Smooth muscle cell of the brain vasculature (primary cell): ENCODE measurements at places on chromosomes 2 and 18.
A peak's percentile ranks its signal among the peaks of the same experiment; 100 is the strongest.

DNA sequence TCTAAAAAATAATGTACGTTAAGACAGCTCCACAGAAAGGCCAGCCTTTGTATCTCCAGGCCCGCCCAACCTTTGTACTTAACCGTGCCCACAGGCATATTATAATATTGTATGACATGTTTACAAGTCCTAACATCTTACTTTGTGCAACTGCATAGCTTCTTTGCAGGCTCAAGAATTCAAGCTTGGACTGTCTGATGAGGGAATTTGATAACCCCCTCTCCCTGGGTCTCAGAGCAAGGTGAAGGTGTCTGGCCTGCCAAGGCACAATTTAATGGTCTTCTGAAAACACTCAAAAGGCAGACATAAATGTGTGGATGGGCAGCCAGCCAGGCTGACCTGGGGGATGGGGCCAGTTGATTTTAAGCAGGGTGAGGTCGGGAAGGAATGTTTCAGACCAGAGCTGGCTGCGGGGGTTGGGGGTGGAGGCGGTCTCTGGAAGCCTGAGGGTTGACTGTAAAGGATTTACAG, 732.7 kb upstream of the FANCL start:
- DNase-seq, result no peak

DNA sequence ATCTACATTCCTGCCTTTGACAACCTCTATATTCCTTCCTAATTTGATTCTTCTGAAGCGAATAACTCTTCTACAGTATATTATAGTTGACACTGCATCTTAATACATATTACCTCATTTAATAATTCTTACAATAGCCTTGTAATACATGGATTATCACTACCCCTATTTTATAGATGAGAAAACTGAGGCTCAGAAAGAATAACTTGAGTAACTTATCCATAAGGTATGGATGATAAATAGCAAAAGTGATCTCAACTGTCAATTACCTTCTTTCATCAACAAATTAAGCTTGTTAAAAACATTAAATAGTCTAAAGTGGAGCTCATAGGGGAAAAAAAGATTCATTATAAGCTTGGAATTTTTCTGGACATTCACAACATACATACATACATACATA, 4.6 kb downstream of the VPS54 start:
- no peak for DNase-seq

DNA sequence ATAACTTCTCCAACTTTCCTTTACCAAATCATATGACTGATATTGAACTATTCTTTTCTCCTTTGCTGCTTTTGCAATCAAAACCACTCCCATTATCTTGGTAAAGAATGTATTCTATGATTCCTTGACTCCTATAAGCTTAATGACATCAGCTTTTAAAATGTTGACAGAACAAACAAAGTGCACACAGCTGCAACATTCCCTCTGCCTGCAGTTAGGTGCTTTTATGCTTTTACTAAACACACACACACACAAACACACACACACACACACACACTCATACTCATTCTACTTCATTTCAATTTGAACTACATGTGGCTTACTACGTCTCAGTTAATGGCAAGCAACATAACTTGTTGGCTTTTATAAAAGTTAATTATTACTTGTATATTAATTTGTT, 946.6 kb downstream of the DPP10 start:
- no peak for DNase-seq

DNA sequence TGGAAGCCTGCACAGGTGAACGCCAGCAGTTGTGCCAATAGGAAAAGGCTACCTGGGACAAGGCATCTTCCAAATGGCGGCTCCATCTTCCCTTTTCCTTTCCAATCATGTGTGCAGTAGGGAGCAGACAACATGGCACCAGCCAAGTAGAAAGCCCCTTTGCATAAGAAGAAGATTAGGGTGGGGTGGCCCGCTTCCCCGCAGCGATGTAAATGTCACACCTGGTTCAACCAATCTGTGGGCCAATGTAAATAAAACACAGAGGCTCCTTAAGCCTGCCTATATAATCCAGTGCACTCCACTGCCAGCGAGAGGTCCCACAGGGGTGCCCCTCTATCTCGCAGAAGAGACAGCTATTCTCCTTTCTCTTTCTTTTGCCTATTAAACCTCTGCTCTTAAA, 468.4 kb upstream of the CRIM1 start:
- DNase-seq, result no peak

- DNase-seq, result no peak
Measured at GRCh38 chr2:96304606-96305005, 740 bp downstream of the SNRNP200 start.

- DNase-seq, result no peak
Measured at GRCh38 chr2:20999906-21000645, 43.8 kb downstream of the APOB start.

DNA sequence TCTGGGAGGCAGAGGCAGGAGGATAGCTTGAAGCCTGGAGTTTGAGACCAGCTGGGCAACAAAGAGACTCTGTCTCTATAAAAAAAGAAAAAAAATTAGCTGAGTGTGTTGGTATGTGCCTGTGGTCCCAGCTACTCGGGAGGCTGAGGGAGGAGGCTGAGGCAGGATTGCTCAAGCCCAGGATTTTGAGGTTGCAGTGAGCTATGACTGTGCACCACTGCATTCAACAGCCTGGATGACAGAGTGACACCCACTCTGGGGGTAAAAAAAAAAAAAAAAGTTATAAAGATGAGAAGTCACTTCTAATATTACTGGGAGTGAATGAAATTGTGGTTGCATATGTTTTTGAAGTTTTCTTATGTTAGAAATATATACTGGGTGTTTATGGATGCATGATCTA, 71.6 kb downstream of the C2orf74 start:
- DNase-seq, result no peak

DNA sequence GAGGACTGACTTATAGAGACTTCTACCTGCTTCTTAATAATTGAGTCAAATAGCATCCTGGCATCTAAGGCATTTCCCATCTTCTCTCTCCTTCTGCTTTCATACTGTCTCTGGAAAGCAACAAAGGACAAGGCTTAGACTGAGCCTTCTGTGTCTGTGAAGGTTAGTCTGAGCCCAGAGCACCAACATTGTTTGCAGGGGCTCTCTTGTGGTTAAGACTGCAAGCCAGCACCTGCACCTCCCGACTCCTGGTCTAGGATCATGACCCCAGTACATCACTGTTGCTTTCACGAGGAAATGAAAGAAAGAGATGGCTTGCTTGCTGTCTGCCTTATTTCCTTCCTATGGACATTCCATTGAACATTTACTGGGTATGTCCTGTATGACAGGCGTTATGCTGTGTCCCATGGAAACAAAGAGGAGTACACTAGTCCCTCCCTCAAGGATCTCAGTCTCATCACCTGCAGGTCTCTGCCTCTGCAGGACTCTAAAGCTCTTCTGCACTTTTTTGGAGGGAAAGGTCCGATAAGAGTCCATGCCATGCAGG, 315.8 kb upstream of the EPAS1 start:
- DNase-seq, result no peak

GRCh38 chr18:987325-988186, 82.9 kb downstream of the ADCYAP1 start:
- DNase-seq, result no peak

GRCh38 chr2:95402370-95403203, at the start of gene FAHD2A:
Gene FAHD2A (plus strand): TSS chr2:95402708. CDS start chr2:95405559, 2,851 bp downstream.
- DNase-seq, result peak; percentile 55

GRCh38 chr2:19365126-19365525, 6.7 kb upstream of the OSR1 start:
- no peak for DNase-seq

DNA sequence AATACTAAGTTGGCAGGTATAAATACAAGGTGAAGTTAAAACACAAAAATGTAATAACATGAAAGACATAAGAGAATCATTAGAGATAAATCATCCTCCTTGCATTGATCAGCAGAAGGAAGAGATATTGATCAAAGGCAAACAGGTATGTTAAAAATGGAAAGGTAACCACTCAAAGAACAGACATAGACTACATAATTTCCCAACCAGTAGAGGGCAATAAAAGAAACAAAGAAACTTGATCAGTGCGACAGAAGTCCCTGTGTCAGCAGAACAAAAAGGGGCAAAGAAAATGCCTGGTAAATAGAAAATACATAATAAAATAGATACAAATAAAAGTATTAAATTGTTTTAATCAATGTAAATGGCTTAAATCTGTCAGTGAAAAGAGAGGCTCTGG, 53.6 kb downstream of the FAM228A start:
- DNase-seq, result no peak

DNA sequence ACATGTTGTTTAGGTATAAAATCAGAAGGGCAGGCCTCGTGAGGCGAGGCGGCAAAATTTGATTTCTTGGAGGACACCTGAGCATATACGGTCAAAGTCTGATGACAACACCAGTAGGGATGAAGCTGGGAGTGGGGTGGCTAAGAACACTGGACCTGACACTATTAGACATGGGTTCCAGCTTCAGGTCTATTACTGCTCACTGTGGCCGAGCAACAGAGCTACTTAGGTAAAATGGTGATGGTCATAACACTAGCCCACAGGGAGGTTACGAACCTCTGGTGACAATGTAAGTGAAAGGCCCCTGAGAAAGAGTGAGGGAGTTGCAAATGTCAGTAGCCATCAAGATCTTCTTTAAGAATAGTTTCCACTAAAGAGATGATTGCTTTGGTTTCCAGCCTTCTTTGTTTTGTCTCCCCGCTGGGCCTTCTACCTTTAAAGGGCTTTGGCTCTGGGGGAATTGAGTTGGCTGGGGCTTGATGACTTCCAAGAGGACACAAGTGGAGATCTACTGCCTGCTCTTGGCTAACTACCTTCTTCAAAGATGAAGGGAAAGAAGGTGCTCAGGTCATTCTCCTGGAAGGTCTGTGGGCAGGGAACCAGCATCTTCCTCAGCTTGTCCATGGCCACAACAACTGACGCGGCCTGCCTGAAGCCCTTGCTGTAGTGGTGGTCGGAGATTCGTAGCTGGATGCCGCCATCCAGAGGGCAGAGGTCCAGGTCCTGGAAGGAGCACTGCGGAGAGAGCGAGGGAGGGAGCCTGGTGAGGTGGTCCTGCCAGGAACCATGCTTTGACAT, 3.5 kb downstream of the IL1B start:
- no peak for DNase-seq

DNA sequence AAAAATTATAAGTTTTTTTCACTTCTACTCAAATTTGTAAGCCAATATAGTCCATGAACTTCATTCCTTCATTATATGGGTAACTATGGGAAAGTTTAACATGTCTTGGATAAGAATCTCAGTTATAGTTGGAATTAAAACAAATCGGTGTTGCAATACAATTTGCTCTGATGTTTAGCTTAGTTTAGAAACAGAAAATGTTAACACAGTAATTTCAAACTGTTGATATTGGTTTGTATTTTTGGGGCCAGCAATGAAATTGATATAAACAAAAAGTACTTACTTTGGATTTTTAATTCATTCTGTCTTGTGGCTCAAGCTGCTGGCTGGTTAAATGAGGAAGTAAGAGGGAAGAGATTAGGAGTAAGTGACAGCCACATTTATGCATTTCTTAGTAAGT, 368.5 kb upstream of the NT5C1B start:
- DNase-seq, result no peak

DNA sequence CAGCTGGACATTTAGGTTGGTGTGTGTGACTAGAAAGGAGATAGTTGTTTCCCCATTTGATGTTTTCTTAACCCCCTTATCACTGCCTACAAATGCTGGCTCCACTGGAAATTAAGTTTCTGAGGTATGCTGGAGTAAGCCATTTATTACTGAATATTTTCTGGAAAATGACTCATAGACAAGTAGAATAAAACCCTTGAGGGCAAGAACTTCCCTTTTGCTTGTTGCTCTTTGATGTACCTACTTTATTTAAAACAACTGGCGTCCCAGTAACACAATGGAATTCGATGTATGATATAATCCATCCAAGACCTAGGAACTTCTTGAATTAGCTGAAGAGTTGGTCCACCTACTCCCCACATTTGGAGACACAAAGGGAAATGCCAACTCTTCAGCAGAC, 33.3 kb upstream of the SESTD1 start:
- DNase-seq, result no peak

DNA sequence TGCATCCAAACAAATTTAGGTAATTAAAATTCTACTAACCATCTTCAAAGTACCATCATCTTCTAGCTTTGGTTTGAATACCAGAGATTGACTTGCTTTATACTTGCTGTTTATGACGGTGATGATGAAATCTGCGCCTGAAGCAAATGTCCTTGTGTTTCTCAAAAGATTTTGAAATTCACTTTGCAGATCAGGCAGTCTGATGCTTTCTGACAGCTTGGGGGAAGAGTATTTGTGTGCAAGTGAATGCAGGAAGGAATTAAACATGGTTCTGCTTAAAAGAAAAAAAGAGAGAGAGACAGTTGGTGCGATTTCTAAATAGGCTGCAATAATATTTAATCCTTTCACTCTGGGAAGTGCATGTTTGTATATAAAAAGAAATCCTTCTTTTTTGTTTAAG, 29.6 kb downstream of the CSRNP3 start:
- no peak for DNase-seq

DNA sequence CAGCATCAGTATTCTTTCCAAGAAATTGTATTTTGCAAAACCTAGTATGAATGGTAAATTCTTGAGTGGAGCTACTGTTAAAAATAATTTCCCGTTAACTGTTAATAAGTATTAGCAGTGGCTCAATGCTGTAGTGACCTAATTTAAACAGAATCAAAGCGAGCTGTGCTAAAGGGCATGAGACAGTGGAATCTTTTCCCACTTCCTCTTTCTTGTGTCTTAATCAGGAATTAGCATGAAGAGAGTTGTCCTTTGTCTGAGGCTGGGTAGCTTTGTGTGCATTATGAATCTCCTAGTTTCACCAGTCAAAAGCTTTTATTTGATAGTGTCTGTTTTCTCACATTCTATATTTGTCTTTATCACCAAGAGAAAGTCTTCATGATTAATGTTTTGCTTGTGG, 298.8 kb upstream of the GCFC2 start:
- no peak for DNase-seq

DNA sequence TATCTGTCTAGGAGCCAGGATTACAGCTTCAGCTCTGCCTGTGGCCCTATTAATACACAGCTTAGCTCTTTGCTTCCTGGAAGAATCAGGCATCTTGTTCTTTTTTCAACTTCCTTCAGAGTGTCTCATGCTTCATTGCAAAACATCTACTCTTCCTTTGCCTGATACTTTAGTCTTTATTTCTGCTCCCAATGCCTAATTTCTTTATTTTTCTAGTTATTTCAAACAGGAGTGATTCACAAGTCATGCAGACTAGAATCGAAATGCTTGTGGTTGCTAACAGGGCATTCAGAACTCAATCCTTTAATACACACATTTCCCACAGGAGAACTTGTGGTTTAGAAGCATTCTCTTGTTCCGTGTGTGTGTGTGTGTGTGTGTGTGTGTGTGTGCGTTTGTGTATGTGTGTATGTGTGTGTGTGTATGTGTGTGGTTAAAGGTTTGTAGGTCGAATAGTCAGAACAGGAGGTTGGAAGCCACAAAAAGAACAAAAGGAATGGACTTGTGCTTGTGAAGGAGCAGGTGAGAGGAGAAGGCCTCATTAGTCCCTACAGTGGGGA, 28.3 kb upstream of the INSIG2 start:
- no peak for DNase-seq

- no peak for DNase-seq
Measured at GRCh38 chr2:75870651-75871137, 160.0 kb upstream of the GCFC2 start.

GRCh38 chr2:240211598-240212424, 71.4 kb upstream of the OTOS start:
- no peak for DNase-seq

GRCh38 chr18:681985-682384, 24.5 kb downstream of the TYMS start:
- no peak for DNase-seq
